Kidney (tissue), 22 donors: ENCODE measurements at places on chromosomes 3 and 15.
A peak's percentile ranks its signal among the peaks of the same experiment; 100 is the strongest.

DNA sequence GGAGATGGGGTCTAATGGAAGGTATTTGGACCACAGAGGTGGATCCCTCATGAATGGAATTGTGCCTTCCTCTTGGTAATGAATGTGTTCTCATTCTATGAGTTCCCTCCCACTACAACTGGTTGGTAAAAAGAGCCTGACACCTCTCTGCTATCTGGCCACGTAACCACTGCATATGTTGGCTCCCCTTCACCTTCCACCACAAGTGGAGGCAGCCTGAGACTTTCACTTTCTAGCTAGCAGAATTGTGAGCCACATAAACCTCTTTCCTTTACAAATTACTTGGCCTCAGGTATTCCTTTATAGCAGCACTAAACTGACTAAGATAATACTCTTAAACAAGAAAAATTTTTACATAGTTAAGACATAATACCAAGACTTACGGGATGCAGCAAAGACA lies 155.3 kb downstream of the NR1I2 start:
- no peak for DNase-seq

- no peak for DNase-seq
Observed at GRCh38 chr15:35690698-35691116, 144.7 kb upstream of the DPH6 start.

DNA sequence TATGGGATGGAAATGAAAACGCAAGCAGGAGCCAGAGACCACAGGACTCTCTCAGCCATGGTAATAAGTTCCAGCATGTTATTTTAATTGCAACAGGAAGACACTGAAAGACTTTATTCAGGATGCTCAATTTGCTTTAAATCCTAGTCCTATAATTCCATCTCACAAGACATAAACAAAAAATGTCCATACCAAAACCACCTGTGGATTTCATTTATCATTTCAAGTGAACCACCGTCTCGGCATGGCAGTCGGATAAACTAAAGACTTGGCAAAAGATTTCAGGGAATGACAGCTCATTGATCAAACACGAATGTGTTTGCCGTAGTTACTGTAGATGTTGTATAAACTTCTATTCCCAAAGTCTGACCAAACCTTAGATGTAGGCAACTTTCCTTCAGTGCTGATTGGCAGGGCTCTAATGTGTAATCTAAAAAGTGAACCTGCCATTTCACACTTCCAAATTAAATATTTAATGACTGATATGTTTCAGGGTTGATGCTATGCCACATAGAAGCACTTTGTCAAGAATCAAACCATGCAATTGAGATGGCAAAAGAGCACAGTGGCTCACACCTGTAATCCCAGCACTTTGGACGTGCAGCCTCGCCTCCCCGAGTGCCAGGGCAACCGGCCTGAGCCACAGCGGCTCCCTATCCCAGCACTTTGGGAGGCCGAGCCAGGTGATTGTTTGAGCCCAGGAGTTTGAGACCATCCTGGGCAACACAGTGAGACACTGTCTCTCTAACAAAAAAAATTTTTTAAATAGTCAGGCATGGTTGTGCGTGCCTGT lies 331.7 kb downstream of the MAGI1 start:
- no peak for DNase-seq

DNA sequence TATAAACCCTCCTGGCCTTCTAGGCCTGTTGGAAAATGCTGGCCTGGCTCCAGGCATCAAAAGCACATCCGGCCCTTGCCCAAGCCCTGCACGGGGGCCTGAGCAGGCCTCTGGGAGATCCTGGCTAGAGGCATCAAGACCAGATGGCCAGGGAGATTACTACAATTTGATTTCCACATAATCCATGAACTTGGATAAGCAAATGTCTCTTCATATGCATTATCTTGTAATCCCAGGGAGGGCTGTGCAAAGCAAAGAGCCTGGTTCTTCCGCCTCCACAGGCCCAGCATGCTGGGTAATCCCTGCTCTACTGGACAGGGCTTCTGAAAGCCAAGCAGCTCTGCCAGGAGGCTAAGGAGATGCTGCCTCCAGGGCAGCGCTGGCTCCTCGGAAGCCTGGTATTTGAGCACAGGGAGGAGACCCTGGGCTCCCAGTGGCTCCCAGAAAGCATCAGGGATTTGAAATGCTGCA lies 18.2 kb downstream of the MRPL46 start:
- no peak for DNase-seq

GRCh38 chr3:182979103-182979673 lies 1.1 kb downstream of the DCUN1D1 start:
- peak; percentile 32 for DNase-seq

- no peak for DNase-seq
Observed at GRCh38 chr3:120688121-120688520, 6.1 kb upstream of the HGD start.

- no peak for DNase-seq
Observed at GRCh38 chr15:84785053-84785452, 32.1 kb upstream of the ALPK3 start.

GRCh38 chr15:97078591-97078990 lies 748.1 kb downstream of the NR2F2 start:
- DNase-seq = no peak

DNA sequence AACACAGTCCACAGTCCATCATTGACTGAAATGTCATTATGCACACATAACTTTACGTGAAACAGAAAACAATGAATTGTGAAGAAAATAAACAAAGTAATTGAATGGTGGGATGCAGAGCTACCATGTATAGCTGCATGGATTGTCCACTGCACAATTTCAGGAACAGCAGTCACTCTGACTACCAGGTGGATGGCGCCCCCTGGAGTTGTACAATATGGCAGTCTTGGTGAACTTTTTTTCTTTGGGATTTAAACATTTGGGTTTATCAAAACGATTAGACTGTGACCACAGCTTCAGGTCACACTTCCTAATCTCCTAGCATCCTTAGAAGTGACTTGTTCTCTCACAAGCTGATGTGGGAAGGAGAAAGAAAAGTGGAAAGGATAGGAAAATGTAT lies 48.9 kb upstream of the TCF12 start:
- peak; percentile 43 for DNase-seq

- DNase-seq = peak; percentile 58
Observed at GRCh38 chr3:27467545-27467944, 16.6 kb downstream of the SLC4A7 start.

GRCh38 chr15:42528970-42529369 lies 19.6 kb downstream of the LRRC57 start:
- no peak for DNase-seq

DNA sequence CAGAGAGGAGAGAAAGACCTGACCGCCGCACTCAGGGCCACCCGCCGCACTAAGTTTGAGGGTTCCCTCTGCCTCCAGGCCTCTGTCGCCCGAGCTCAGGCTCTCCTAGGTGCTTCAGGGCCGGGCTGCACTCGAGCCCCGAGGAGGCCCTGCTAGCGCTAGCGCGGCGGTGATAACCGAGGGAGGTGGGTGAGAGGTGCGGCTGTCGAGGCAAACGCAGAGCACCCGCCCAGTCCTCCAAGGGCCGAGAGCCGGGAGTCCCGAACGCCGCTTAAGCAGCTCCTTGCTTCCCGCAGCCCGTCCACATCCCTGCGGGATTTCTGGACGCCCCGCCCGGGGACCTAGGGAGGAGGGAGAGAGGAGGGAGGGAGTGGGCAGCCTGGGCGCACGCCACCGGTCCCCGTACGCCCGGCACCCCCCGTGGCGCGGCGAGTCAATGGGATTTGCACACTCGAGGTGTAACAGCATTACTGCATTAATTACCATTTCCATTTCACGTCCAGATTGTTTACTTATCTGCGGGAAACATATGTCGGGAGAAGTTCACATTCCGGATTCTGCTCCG lies 6.8 kb downstream of the SOX14 start:
- peak; percentile 35 for DNase-seq

DNA sequence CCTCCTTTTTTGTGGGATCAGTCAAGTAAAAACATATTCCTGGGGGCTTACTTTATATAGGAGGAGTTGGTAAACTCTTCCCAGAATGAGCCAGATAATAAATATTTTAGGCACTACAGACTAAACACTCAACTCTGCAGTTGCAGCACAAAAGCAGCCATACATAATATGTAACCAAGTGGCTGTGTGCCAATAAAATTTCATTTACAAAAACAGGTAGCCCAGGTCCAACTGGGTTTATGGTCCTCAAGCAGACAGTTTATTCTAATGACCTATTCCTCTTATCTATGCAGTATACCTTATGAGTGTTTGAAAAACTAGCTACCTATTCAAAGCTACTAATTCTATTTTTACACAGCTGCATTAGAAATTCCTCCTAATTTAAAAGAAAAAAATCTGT lies 61.8 kb downstream of the FAIM start:
- no peak for DNase-seq

DNA sequence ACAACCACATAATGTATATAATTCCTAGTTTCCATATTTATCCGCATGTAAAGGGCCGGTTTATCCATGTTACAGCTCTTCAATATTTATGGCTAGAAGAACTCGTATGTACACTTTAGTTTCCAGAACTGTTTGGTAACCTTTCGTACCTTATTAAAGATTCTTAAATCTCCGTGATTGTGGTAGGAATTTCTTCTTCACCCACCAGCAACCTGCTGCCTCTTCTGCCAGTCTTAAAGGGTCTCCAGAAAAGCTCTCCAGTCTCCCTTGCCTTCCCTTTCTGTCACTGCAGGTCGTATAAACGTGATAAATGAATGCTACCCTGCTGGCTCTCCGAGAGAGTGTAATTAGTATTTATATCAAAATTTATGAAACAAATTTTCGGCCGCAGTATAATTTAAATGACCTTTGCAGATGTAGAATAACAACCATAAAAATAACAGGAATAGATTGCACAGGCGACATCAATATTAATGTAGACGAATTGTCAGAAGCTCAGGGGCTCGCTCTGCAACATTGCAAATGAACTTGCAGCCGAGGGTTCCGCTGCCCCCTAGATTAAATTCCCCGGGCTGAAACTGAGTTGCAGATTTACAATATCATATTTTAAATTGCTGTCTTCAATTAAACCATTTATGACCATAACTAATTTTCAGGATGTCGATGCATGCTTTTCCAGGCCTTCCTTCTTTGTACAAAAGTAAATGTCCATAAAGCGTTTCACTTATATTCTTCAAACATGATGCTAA lies 5.4 kb downstream of the ZIC1 start:
- DNase-seq = no peak

DNA sequence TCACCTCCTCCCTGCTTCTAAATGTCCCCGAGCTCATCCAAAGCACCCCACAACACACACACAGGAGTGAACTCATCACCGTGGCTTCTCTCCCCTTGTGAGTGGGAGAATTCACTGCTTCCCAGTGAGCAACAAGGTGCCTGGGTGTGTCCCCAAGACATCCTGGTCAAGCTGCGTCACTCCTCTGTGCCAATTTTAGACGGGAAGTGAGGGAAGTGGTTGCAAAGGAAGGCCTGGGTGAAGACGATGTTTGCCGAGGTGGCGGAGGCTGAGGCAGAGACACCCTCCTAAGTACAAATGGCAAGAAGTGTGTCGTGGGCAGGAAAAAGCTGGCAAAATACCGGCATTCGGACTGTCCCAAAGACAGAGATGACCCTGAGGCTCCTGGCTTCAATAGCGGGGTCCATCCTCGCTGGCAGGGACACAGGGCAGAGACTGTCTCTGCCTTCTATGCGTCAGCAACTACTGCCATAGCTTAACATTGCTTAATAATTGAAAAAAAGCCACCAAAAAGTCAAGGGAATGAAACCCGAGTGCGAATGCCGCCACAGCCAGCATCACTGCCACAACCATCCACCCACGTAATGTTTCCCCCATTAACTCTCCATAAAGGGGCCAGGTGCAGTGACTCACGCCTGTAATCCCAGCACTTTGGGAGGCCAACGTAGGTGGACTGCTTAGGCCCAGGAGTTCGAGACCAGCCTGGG lies 72.8 kb downstream of the VGLL4 start:
- DNase-seq = no peak

GRCh38 chr3:193831495-193832455 lies 238.8 kb downstream of the OPA1 start:
- no peak for DNase-seq

- no peak for DNase-seq
Observed at GRCh38 chr15:100311154-100311625, 30.6 kb downstream of the ADAMTS17 start.
